ENCODE measurements at places on chromosomes 7 and 10. TPM values are rescaled to one million over a fixed set of nuclear protein-coding genes. Genes with fewer than 3 reads are reported as not detected.

Gene THAP5
- 23.2 TPM for total RNA-seq

Gene SAP25
- total RNA-seq, result 13.3 TPM

Gene HABP2
- 296 TPM for total RNA-seq

Gene GPNMB
- total RNA-seq, result 72.4 TPM

Gene ZPBP
- total RNA-seq, result not detected

Gene ASB15
- total RNA-seq, result not detected

Gene SPDYE11
- not detected for total RNA-seq

Gene CADPS2
- 38.4 TPM for total RNA-seq

Gene OR6V1
- not detected for total RNA-seq

Gene DNMBP
- total RNA-seq, result 31.8 TPM

Gene ITGB1
- total RNA-seq, result 596 TPM

Gene GJC3
- 0.26 TPM for total RNA-seq

- no peak for DNase-seq
These were observed 84.4 kb downstream of the TNS3 start for GRCh38 chr7:47497367-47498096.

GRCh38 chr10:124132876-124133275, 39.5 kb upstream of the CHST15 start:
- no peak for DNase-seq

- DNase-seq, result no peak
These were observed 66.9 kb downstream of the STK17A start for GRCh38 chr7:43649755-43650274.

- no peak for DNase-seq
These were observed 181.3 kb upstream of the FOXK1 start for GRCh38 chr7:4500812-4501211.

- DNase-seq, result no peak
These were observed 35.3 kb upstream of the DPYSL4 start for GRCh38 chr10:132151286-132151950.

GRCh38 chr10:61018146-61018545, 74.2 kb upstream of the RHOBTB1 start:
- DNase-seq, result no peak

DNA sequence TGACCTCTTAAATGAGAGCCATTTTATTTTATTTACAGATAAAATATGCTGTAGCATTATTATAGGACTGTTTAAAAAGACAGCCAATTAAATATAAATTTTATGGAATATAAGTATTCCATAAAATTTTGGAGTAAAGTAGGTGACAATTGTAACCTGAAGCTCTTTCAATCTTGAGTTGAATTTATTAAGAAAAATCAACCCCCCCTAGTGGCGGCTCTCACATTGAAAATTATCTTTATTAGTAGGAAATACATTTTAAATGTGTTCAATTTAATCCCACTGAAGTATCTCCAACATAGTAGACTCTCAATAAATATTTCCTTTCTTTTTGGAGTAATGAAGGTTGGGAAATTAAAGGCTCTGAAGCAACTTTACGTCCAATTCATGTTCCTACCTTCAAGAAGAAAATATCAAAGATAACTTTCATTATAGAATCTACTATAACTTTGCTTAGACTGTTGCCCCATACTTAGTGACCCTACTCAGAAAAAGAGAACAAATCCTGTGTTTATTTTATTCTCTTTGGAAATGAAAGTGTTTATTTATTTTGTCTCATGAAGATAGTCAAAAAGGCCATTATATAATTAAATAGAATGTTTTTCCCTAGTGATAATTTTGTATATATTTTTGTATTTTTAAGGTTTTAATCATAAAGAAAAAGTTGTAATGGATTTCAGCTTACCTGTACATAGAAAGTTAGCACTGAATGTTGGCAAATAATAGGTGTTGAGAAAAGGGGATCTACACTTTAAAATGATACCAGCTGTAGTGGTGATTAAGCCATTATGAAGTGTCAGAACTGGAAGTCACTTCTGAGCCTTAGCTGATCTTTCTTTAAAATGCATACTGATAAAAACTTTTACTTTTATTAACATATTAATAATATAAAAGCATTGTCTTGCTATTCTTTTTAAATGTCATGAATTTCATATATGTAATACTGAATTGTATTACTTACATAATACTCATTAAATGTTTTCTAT, 3.3 kb downstream of the AHR start:
- peak; percentile 51 for DNase-seq

GRCh38 chr7:42161719-42162118, 75.3 kb downstream of the GLI3 start:
- DNase-seq, result no peak

DNA sequence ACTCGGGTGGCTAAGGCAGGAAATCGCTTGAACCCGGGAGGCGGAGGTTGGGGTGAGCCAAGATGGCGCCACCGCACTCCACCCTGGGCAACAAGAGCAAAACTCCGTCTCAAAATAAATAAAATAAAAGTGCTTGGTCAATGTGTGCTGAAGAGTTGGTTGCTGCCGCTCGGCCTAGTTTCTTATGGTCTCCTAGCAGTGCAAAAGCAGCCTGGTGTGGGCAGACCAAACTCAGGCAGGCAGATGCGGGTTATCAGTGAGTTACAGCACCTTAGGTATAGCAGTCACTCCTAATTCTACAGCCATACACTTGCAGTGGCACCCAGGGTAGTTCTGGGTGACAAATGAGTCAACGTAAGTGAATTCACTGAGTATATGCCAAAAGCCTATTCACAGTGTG, 22.6 kb downstream of the HSPB1 start:
- DNase-seq, result no peak

DNA sequence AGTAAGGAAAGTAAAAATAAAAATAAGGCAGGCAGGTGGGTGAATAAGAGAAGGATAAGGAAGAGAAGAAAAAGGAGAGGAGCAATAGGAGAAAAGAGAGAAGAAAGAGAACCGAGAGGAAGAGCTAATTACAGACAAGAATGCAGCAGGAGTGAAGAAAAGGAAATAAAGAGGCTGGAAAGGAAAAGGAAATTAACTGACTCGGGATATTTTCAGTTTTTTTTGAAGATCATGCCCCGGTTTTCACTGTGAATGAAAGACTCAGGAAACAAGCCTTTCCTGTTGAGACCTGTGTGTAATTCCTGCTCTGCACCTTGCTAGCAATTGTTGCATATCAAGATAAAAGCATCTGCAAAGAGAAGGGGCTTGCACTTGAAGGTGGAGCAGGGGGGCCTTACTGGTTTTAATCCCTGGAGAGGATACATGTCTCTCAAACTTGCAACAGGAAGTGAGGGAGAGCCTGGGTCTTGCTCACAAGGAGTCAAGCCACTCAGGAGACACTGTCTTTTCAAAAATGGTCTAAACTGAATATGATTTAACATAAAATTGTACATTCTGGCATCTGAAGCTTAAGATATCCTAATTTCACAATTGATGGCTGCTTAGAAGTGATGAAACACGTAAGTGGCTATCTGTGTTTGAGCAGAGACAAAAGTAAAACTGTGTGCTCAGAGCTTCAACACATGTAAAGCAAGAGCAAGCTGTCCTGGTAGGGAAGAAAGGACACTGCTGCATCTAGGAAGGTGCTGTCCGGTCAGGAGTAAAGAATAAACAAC, 157.6 kb downstream of the FAM107B start:
- no peak for DNase-seq

- DNase-seq, result no peak
These were observed 26.6 kb upstream of the LARP4B start for GRCh38 chr10:958106-958505.

DNA sequence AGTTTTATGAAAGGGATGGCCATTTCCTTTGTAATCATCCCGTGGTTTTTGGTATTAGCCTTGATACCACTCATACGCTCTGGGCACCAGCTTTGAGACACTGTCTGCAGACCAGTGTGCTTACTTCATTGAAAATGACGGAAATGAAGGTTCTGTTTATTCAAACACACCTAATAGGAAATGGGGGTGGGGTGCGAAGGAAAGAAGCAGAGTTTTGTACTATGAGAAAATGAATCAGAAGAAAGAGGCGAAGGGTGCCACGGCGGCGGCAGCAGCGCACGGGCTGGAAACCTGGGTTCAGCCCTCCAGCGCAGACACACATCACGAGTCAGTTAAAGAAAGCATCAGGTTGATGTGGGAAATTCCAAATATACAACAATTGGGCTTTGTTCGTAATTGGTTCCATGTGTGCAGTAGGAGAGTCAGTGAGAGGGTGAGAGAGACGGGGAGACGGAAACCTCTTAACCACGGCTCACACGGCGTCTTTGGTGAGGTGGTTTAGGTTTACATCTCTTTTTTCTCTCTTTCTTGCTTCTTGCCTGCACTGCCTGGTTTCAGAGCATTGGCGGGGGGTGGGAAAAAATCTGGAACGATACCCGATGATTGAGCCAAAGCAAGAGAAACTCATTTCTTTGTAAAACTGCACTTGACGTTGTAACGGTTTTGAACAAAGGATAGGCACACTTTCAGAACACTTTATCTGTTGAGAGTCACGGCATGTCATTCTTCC, 321.2 kb downstream of the FRMD4A start:
- no peak for DNase-seq

- no peak for DNase-seq
These were observed 1.9 kb downstream of the EZH2 start for GRCh38 chr7:148882192-148882591.

DNA sequence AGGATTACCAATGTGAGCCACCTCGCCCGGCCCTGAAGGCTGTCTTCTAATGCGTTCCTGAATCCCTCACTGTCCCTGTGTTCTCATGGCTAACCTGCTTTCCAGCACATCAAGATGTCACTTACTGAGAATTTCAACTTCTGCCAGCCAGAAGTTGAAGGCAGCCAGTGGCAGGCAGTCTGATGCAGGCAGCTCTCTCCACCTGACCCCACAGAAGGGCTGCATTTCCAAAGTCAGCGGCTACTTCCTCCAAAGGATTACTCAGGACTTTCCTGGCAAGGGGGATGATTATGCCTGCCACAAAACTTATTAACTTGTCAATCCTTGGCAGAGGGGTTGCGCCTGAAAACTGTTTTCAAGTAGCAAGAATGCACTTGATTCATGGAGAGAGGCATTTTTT, 1219.4 kb downstream of the TYW1 start:
- DNase-seq, result no peak

- no peak for DNase-seq
These were observed 31.2 kb upstream of the GARS1 start for GRCh38 chr7:30563326-30563942.

DNA sequence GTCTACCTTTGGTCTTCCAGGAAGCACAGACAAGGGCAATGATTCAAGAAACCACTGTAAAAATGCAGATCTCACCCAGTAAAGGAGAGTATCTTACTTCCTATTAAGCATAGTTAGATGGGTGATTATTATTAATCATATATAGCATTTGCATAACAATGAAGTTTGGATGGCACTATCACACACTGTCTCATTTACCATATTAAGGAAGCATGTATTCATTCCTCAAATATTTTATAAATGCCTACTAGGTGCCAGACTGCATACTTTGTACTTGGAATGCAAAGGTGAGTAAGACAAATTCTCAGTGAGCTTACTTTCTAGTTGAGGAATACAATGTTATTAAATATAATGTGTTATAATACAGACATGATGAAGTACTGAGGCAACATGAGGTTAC, 53.9 kb upstream of the SKAP2 start:
- DNase-seq, result no peak

DNA sequence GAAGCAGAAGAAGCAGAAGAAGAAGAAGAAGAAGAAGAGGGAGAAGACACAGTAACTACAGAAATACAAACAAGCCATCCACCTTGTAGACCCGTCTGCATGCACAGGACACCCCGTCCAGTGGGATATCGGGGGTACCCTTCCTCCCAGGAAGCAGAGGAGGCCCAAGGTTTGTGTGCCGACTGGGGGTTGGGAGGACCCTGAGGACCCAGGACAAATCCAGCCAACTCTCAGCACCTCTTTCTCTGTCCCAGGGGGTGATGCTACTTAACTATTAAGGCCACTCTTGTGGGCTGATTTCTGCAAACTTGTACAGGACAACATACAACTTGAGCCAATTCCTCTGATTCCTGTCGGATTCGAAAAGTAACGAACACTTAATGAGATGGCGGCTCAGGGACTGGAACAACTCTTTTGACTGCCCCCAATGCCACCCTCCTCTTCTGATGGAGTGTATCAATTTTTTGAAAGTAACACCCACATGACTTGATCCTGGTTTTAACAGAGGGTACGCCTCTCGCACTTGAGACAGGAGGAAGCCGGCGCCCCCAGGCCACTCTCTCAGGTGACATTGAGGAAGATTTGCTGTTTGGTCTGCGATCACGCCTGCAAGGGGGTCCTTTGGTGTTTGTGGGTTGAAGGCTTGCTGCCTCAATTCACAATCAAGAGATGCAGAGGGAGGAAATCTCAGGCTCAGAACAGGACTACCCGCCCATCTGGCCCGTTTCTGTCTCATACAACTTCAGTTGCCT, 192.6 kb downstream of the TNS3 start:
- no peak for DNase-seq

GRCh38 chr10:2873769-2874168, 193.6 kb upstream of the PFKP start:
- no peak for DNase-seq

All from mucosa of gallbladder (tissue), 1 donor.